ENCODE measurements at places on chromosomes 6 and 20.

DNA sequence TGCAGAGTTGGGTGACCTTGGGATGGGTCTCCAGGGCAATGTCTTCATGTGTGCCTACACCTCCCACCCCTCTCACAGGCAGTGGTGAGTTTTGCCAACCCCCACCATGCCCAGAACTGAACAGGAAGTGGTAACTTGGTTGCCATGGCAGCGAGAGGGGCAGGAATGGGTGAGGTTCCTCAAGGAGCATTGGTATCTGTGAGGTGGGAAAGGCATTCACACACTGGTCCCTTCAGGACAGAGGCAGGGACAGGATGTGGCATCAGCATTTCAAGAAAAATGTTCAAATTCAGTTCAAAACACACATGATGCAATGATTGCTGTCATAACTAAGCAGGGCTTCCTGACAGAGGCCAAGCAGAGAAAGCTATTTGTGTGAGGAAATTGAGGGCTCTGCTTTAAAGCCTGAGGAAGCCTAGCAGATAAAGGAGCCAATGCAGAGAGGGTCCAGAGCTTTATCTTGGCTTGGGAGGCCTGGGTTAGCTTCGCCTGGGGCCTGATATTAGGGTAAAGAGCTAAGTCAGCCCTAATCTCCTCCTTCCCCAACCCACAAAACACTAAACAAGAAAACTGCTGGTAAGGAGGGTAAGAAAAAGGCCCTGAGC is 551 bp downstream of the TREML2 start:
- peak; percentile 11 for DNase-seq

GRCh38 chr6:56573624-56574023 is 69.1 kb downstream of the DST start:
- no peak for DNase-seq

DNA sequence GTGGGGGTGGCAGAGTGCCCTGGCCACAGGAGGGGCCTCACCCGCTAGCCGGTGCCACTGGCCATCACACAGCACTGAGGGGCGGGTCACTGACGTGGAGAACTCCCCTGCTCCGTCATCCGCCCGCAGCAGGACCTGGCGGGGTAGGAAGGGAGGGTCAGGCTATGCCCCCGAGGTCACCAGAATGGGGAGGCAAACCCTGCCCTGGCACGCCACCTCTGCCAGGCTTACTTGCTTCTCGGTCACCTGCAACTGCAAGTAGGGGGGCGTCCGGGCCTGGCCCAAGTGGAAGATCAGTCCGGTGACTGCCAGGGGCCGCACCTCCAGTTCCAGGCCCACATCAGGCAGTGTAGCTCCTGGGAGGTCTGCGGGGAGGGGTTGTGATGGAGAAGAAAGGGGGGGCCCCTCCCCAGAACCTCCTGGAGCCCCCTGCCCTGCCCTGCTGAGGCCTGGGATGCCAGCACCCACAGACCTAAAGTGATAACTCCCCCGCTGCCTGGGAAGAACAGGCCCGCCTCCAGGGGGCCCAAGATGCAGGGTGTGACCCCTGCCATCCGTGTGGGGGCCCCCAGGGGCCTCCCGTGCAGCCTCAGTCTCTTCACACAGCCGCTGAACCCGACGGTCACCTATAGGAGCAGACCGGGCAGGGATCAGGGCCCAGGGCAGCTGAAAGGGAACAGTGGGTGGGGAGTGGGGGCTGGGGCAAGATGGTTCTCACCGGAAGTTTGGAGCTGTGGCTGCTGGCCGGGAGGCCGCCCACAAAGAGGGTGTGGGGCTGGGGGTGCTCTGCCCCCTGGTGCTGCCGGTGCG is 7.4 kb downstream of the ADRM1 start:
- DNase-seq, result no peak

GRCh38 chr6:42434237-42434636 is 17.5 kb downstream of the TRERF1 start:
- no peak for DNase-seq

GRCh38 chr6:132314432-132314831 is 86.8 kb downstream of the MOXD1 start:
- DNase-seq, result no peak

GRCh38 chr6:90598192-90598951 is 11.5 kb upstream of the MAP3K7 start:
- DNase-seq, result no peak

DNA sequence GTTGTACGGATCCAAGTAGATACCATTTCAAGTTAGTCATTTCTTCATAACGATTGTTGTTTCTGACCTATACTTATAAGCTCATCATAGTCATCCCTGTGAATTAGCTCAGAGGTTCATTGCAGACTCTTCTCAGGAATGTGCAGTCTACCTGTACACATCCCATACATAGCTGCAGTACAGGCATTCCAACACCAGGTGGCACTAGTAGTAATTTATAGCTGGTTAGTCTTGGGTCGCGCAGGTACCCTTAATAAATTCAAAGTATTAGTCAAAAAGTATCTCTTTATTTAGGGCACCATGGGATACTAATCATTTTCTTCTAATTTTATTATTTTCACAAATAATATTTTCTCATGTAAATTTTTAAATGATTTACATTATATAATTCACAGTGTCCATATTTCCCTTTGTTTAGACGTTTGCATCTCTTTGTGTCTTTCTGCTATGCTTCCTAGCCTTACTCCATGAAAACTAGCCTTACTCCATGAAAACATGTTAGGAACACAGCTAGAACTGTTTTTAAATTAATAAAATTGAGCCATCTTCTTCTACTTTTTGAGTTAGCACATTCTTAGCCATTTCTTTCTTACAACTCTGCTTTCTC is 128.6 kb upstream of the FAM83B start:
- DNase-seq, result no peak

- DNase-seq, result no peak
These were observed 168.1 kb downstream of the NFATC2 start for GRCh38 chr20:51374456-51374830.

- no peak for DNase-seq
These were observed 34.0 kb downstream of the ELOVL4 start for GRCh38 chr6:79913369-79913768.
